ENCODE measurements at places on chromosomes 5 and 9.
A peak's percentile ranks its signal among the peaks of the same experiment; 100 is the strongest.

- no peak for DNase-seq
Observed at GRCh38 chr5:34047774-34048572, 5.0 kb upstream of the C1QTNF3 start.

DNA sequence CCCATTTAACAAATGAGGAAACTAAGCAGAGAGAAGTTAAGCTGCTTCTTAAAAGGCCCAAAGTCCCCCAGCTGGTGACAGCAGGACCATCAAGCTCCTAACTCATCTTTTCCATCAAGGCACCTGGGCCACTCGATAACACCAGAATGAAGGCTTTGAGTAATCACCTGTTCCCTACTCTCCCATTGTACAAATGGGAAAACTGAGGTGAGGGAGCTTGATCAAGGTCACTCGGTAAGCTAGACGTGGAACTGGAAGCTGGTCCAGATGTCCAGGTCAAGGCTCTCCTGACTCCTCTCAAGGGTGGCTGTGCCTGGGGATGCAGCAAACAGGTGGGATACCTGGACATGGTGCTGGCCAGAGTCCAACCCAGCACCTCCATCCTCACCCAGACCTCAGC, 90.6 kb upstream of the SHB start:
- no peak for DNase-seq

DNA sequence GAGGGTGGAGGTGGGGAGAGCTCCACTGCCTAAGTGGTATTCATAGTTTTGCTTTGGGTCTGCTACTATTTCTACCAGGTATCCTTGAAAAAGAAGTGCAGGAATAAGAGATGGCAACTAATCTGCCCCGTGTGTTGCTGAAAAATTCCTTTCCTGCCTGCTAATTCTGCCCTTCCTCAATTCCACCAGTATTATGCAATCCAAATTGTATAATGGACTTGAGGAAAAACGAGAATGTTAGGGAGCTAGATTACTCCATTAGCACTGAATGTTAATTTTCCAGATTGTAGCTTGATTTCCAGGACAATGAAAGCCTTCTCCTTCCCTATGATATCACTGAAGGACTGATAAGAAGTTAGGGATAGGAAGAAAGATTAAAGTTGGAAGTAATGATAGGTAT, 16.9 kb downstream of the ADAM19 start:
- no peak for DNase-seq

GRCh38 chr5:147805030-147805454, 22.5 kb upstream of the JAKMIP2 start:
- DNase-seq = peak; percentile 12

- no peak for DNase-seq
Observed at GRCh38 chr9:108316630-108317029, 539.2 kb downstream of the ACTL7B start.

DNA sequence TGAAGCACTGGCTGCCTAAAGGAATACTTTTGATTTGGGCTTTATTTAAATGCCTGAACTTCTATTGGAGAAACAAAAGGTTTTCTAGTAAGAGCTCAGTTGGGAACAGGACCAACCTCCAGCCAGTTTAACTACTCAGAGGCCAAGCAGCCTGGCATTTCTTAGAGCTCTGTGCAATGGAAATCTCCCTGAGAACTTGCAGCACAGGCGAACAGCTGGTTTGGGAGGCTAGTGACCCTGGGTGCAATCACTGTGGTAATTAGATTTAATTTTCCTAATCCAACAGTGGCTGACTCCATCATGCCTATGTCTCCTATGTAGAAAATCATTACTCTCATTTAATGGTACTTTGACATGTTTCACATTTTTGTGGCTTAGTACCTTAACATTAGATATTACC, 1.0 kb upstream of the CDH6 start:
- no peak for DNase-seq

- no peak for DNase-seq
Observed at GRCh38 chr9:9764821-9765220, 848.0 kb downstream of the PTPRD start.

DNA sequence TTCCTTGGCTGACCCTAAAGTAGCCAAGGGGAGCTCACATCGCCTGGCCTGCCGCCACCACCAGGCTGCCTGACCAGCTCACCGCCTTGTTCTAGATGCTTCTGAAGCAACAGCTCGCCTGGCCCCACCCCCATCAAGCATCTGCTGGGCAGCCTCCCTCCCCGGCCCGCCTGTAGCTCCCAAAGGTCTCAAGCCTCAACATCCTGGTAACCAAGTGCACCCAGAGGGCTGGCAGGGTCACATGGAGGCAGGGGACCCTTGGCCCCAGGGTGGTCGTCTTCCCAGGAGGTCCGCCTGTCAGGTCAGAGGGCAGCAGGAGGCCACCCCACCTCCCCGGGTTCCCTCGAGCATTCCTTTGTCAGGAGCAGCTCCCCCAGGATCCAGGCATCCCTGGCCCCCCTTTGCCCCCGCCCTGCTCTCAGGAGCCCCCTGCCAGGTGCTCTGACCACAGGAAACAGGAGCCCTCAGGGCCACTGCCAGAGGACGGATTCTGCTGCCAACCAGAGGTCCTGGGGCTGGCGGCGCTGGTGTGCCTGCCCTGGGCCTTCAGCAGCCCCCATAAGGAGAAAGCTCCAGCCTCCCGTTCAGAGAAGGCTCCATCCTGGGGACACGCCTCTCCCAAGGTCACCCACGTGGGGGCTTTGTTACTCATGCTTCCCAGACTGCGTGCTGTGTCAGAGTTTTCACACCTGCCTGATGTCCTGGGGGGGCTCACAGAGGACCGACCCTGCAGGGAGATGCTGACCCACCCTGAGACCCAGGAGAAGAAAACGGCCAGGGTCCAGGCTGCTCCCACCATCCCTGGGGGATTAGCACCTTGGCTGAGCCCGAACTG, 3.5 kb upstream of the LRRC14B start:
- no peak for DNase-seq

DNA sequence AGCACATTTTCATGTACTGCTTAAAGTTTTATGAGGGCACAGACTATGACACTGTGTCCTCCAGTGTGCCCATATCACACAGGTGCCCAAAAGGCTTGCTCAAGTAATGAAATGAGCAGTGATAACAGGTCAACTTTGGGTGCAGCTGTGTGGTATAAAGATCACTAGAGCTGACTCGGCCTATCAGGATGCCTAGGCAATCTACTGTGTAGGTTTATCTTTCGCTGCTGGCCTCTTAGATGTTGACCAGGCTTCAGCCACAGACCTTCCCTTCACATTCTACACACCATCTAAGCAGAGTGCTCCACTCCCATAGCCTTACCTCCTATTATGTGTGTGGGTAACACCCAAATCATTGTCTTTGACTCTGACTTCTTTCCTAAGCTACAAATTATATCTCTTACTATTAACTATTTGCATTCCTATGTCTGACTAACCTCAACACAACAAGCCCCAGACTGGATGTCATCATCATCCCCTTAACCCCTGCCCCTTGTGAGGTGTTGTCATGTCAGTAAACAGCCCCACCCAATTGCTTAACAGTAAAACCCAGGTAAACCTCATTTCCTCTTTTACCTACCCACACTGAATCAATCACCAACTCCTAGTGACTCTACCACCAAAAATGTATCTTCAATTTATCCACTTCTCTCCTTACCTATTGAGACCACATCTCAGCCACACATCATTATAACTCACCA, 2.5 kb downstream of the SREK1IP1 start:
- DNase-seq = no peak

GRCh38 chr9:119289740-119290433, 79.3 kb downstream of the BRINP1 start:
- DNase-seq = peak; percentile 77

DNA sequence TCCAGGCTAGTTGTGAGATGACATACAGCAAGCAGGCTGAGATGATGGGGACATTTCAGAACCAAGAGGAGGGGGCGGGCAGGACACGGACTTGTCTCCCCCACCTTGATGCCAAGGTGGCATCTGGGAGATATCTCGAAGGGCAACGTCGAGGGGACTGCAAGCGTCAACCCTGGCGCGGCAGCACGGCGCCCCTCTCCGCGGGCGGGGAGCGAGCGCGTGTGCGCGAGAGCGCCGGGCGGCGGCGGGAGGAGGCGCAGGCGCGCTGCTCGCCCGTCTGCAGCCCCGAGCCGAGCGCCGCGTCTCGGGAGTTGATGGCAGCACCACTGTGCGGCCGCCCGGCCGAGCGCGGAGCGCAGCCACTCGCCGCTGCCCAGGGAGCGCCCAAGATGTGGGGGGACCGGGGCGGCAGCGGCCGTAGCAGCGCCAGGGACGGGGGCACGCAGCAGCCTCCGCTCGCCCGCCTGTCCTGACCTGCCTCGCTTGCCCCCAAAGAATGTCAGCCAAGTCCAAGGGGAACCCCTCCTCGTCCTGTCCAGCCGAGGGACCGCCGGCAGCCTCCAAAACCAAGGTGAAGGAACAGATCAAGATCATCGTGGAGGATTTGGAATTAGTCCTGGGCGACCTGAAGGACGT, at the start of gene PRR16:
Gene PRR16 (plus strand): TSS at position 310 of the 636 bp plus-strand sequence.
- DNase-seq = no peak

DNA sequence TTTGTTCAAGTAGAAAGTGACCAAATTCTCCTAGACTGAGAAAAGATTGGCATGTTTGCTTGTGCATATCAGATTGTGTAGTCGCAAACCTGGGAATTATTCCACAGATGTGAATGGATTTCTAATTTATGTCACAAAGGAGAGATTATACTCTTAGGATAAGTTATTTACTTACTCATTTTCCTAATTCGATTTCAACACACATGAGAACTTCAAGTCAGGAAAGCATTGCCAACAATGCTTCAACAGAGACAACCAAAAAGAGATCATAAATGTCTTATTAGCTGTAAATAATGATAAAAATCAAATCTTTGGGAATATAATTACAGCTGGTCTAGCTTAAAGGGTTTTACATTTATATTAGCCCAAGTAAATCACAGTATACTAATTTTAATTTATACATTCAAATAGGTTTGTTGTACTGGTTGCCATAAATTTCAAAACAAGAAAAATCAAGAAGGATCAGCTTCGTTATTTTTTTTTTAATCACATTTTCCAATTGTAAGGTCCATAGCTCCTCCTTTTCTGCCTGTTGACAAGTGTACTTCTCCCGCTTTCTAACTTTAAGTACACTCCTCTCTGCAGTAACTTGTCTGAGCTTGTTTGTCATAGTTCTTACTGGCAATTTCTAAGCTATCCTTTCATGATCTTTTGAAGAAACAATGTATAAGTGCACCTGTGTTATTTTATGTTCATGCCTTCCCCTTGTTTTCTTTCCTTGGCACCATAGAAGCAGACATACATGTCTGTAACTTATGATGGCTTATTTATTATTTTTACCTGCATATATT, 246.6 kb downstream of the DEPDC1B start:
- DNase-seq = no peak

DNA sequence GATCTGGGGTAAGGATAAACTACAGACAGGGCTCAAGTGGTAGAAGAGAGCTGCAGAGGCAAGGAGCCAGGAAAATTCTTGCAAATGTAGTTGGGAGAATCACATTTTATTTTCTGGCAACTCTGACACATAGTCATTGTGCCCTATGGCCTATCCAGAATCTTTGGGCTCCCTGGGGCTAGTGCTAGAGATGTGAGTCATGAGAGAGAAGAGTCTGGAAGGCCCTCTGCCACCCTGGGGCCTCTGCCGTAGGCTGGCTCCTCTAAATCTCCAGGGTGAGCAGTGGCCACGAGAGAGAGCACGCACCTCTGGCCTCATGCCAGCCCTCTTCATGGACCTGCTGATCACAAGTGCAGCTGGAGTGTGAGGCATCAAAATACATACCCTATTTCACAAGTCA, 74.3 kb upstream of the SSBP2 start:
- DNase-seq = peak; percentile 65

DNA sequence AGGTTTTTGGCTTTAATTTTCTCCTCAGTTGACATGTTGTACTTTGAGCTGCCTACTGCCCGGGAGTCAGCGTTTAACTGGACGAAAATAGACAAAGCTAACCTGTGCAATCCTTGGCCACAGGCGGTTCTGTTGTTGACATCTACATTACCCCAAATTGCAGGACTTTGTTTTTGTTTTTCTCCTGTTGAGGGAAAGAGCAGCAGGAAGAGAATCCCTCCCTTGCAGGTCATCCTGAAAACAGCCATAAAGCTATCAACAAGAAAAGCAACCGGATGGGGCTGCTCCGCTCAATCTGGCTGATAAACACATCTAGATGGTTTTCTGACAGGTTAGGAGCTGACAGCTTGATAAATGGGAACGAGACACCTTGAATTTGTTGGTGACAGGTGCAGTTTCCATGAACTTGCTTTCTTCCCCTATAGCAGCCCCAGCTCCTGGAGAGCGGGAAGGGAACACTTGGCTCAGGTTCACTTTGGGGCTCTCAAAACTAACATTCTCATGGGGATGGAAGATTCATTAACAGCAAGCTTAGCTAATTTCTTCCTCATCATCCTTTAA, 331.5 kb downstream of the SLIT3 start:
- DNase-seq = no peak

GRCh38 chr5:135223891-135224625, 175.0 kb downstream of the MACROH2A1 start:
- DNase-seq = no peak

GRCh38 chr9:16367605-16368231, 502.8 kb downstream of the BNC2 start:
- DNase-seq = no peak

DNA sequence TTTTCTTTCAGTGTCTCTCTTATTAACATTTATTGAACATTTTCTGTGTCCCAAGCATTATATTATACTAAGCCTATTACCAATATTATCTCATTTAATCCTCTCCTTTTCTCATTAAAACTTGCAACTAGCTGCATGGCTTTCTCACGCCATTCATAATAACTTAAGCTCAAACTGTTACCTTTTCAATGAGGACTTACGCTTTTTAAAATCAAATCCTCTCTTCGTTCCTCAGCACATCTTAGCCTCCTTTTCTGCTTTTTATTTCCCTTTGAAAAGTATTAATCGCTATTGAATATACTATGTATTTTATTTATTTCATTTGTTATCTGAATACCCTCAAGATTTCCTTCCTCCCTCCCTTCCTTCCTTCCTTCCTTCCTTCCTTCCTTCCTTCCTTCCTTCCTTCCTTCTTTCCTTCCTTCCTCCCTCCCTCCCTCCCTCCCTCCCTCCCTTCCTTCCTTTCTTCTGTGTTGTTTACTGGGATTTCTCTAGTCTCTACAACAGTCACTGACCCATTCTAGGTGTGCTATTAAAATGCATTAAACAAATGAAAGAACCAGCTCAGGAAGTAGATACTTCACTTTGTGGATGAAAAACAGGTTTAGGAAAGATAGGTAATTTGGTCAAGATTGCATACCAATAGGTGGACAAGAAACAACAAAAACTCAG, 294.1 kb upstream of the TUT7 start:
- no peak for DNase-seq

DNA sequence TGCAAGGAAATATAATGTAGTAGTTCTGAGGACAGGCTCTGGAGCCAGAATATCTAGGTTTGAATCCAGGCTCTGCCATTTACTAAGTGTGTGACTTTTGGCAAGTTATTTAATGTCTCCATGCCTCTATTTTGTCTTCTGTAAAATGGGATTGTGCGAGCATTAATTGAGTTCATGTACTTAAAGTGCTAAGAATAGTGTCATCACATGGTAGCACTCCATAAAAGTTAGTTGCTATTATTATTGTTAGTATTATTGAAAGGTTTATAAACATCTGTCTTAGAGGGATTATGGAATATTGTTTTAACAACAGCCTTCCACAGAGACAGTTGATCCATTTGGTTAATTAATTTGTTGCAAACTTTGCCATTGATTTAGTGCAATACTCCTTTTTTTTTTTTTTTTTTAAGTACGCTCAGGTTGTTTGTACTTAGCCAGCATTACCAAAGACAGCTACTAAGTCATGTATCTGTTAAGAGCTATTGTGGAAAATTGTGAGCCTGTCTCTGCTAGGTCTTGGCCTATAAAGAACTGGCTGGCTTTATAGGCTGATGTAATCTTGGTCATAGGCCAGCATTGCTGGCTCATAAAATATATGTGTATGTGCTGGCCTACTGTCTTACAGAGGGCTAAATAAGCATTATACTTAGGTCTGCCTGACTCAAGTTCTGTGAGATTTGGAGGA, 174.7 kb downstream of the WDR70 start:
- DNase-seq = no peak
